ENCODE measurements at places on chromosomes 5 and 9.
A peak's percentile ranks its signal among the peaks of the same experiment; 100 is the strongest.

- no peak for DNase-seq
Observed at GRCh38 chr5:157362012-157362411, 96.1 kb downstream of the CYFIP2 start.

- no peak for DNase-seq
Observed at GRCh38 chr5:2633992-2634391, 117.5 kb downstream of the IRX2 start.

DNA sequence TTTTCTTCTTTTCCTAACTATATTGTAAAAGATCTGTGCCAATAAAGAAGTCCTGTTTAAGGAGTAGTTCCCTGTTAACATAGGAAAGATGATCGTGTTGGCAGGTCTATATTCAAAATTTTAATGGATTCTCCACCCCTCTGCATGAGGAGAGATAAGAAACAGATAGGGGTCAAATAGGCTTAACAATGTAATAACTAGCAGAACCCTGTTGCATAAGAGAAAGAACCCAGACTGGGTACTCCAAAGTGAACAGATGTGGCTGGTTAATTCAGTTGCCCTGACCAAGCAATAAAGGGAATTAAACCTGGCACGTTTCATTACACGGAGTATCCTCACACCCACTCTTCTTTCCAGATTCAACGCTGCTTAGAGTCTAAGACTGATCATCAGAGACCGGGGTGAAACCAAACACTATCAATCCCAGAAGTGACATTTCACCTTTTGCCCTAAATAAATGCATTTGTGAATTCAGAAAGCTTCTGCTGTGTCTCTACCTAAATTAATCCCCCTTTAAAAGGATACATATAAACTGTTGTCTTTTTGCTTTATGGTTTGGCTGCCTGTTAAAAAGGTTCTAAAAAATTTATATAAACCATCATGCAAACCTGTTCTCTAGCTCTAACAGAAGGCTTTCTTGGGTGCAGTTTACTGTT, 1276.9 kb upstream of the WWC1 start:
- no peak for DNase-seq

GRCh38 chr5:86763929-86764328, 146.2 kb downstream of the COX7C start:
- no peak for DNase-seq

DNA sequence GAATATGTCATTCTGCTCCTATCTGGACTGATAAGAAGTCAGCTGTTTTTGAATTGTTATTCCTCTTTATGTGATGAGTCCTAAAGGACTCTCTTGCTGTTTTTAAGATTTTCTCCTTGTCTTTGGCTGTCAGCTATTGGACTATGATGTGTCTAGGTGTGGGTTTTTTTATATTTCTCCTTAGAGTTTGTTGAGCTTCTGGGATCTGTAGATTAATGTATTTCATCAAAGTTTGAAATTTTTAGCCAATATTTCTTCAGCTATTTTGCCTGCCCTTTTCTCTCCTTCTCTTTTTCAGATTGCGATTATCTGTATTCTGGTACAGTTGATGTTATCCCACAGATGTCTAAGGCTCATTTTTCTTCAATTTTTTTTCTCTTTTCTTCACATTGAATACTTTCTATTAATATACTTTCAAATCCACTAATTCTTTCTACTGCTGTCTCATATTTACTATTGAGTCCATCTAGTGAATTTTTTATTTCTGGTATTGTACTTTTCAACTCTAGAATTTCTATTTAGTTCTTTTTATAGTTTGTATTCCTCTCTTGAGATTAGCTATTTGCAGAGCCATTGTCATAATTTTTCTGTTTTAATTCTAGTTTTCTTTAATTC, 31.1 kb downstream of the RPS23 start:
- DNase-seq, result no peak

DNA sequence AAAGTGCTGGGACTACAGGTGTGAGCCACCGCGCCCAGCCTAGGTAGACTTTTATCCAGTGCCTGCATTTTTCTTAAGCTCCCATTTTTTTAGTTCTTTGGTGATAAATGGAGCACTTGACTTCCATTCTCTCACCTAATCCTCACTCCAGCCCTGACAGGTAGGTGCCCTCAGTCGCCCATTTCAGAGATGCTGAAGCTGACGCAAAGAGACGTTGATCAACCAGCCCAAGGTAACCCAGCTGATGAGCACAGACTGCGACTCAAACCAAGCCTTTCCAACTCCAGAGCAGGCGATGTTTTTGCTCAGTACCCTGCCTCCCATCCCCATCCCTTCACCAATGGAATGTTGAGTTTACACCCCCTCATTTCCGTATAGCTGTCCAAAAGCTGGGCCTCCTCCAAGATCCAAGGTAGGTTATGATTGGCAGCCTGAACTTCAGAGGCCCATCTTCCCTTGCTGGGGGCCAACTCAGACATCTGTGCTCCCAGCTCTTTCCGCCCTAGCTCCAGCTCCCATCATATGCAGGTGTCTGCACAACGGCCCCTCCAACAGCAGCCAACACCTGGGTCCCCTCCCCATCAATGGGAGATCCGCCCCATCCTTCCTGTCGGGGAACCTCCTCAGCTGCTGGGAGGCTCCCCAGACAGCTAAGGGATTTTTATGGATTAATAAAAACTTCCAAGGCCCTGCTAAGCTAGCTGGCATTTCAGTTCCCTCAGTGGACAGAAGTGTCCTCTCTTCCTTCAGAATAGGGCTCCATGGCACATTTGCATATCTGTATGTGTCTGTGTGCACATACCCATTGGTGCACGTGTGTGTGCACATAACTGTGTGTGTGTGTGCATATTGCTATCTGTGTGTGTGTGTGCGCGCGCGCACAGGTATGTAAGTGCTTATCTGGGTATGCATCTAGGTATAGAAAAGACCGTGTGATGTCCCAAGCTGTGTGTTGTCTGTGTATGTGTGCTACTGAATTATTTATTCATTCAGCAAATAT, 39.3 kb upstream of the VDAC1 start:
- no peak for DNase-seq

DNA sequence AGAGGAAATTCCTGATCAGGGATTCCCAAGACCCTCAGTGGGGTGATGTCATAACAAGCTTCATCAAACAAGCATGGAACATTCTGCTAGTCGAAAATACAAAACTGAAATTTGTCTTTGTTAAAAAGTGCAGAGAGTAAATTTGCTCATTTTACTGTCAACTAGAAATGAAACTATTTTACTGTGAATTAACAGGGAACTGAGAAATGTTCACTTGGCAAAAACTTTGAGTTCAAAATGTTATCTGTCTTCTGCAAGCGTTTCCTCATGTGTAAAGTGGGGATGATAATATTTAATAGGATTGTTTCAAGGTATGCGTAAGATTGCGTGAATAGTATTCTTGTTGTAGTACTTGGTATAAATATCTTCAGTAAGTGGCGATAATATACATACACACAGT, 45.4 kb downstream of the ALDH1A1 start:
- DNase-seq, result peak; percentile 38

All from NCI-H1417 (cell line).